ENCODE measurements at places on chromosomes 11 and 22. TPM values are rescaled to one million over a fixed set of nuclear protein-coding genes. Genes with fewer than 3 reads are reported as not detected.

The GALNT18 gene
- 17.7 TPM for total RNA-seq

DNA sequence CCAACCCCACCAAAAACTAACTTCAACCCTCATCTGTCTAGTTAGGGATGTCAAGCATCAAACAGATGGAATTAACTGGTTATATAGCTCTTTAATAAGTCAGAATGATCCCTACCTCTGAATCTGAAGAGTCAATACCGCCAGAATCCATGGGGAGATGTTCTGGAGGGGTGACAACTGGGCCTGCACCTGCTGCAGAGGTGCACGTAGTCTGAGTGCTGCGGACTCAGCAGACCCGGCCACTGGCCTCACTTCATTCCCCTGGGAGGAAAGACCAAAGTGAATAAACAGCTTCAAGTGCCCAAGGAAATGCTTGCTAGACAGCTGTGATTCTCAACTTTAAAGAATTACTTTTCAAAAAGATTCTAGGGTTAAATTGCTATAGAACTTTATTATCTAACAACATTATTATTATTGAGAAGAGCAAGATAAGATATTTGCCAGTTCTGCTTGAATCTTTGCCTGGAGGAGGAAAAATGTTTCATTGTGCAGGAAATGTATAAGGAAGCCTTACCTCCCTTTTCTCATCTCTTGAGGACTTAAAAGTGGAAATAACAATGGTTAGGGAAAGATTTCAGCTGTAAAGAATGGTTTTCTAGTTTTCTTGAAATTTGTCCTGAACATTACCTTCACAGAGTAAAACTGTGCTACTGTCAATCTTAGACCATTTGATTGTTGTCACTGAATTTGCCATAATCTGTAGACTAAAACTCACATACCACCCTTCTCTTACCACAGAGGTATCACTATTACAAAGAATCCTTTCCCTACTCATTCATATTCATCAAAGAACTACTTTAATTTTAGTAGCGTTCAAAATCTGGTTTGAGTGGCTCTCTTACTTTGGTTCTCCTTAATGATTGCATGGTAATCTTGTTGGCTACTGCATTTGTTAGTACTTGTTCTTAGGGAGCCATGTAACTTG is 4.2 kb downstream of the XBP1 start:
- no peak for DNase-seq

DNA sequence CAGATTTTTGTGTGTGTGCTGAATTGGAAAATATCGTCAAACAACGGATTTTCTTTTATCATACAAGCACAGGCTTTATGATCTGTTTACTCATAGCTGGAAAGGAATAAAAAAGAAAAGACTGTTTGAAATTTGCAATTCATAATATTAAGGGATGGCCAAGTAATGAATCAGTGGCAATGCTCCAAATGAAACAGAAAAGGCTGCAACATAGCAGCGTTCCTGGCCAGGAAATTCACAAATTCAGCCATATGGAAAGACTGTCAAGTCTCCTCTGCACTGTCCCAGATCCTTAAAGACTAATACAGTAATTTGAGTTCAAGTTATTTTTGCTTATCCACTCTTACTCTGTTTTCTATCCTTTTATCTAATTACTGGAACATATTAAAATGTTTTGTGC is 98.2 kb downstream of the MSANTD4 start:
- DNase-seq, result peak; percentile 88

GRCh38 chr11:61969391-61969758 is 1.9 kb upstream of the FTH1 start:
- no peak for DNase-seq

DNA sequence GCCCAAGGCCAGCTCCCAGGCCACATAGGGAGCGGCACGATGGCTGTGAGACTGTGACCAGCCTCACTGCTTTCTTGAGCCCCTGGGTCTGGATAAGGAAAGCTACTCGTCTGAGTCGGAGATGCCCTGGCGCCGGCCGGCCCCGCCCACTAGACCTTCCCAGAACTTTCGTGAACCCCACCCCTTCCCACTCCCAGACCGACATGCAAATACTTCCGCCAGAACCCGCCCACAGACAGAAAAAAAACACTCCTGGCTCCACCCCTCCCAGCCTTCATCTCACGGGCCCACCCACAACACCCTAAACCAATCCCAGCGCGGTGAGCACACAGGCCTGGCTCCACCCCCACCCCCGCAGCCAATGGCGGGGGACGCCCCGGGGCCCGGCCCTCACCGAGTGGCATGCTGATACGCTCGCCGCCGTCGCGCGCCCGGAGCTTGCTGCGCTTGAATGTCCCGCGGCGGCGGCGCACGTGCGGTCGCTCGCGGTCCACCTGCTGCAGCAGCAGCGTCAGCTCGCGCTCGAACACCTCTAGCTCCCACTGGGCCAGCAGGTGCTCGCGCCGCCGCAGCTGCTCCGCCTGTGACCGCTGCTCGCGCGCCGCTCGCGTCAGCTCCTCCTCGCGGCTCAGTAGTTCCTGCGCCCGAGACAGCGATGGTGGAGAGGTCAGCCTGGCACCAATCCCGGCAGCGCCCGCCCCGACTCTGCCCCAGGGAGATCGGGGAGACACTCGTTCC is 7.0 kb downstream of the MAP3K11 start:
- peak; percentile 98 for DNase-seq

GRCh38 chr11:125481531-125481930 is 14.5 kb downstream of the FEZ1 start:
- DNase-seq, result no peak

GRCh38 chr11:1493650-1494244 is 7.2 kb upstream of the MOB2 start:
- no peak for DNase-seq

GRCh38 chr11:57315491-57315890 is 9.3 kb downstream of the TNKS1BP1 start:
- peak; percentile 27 for DNase-seq
